Activated CD4-positive, alpha-beta T cell treated with anti-CD3 and anti-CD28 coated beads, Interleukin-2, amount 50 U/mL, for 24 hours (primary cell): ENCODE measurements at places on chromosomes 11 and 22.

DNA sequence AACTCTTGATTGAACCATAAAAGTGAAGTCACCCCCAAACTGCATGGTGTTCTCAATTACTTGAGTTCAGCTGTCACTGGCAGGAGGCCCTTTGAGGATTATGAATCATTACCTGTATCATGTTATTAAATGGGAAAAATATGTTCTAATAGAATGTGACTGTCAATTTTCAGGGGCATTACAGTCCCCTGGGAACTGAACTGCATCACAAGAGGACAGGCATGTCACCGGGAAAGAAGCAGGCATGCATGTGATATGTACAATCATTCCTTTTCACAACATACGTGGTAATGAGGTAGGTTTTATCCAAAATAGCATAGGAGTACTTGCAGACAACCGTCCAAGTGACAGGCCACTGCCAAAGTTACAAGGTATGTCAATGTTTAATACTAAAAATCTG lies 165.8 kb downstream of the MAML2 start:
- DNase-seq: no peak

- DNase-seq: no peak
Measured at GRCh38 chr11:859394-860131, 16.9 kb downstream of the TSPAN4 start.

DNA sequence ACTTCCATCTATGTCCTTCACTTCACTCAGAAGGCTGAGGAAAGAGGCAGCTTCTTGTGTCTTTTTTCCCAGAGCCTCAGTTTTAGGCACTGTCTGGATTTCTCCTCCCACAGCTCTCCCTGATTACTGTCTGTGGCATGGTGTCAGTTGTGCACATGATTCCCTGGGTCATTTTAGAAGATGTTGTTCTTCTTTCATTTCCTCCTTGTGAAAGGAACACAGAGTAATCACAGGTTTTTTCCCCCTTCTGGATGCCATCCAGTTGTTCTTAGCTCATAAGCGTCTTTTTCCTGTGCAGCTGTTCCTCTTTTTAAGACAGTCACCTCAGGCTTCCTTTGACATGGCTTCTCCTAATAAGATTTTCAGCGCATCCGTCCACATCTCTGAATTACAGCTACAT lies 212.2 kb downstream of the FAM181B start:
- DNase-seq: no peak

DNA sequence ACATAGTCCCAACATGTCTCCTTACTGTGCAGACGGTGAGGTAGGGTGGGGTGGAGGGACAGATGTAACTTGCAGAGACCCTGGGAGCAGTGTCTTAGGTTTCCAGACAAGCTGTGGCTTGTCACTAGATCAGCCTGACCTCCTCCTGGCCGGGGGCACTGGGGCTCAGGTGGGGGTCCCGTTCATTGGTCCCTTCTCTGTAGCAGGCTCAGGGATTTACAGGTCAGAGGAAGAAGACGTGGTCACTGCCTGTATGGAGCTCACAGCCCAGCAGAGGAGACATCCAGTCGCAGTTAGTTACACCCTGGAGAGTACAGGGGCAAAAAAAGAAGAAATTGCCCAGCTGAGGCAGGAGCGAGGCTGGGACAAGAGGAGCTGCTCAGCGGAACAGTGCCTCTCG lies 22.0 kb upstream of the TUB start:
- no peak for DNase-seq

GRCh38 chr11:130308059-130308458 lies 6.7 kb downstream of the ZBTB44 start:
- DNase-seq: no peak

DNA sequence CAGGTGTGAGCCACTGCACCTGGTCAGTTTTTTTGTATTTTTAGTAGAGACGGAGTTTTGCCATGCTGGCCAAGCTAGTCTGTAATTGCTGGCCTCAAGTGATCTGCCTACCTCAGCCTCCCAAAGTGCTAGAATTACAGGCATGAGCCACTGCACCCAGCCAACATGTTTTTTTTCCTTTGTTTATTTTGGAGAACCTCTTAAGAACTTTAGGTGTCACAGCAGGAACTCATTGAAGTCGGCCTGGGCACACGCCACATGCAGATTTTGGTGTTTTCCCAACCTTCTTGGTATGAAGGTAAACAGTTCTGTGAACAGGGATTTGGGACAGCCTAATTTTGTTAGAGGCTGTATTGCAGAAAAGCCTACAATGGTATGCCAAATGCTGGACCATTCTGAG lies 9.4 kb downstream of the DIXDC1 start:
- no peak for DNase-seq

- DNase-seq: no peak
Measured at GRCh38 chr11:33064033-33064825, 24.9 kb downstream of the TCP11L1 start.

- DNase-seq: no peak
Measured at GRCh38 chr11:34274712-34275398, 83.0 kb downstream of the ABTB2 start.
